Mesendoderm (in vitro differentiated cells): ENCODE measurements at places on chromosomes 7 and 10.

- H3K4me1 ChIP-seq = no peaks in the 10 kb centered on the region
- no peaks in the 10 kb centered on the region for H3K36me3 ChIP-seq
- H3K27ac ChIP-seq = no peak overlapping the region
- H3K4me3 ChIP-seq = no peak overlapping the region
Measured at GRCh38 chr7:92817398-92817797, 19.0 kb downstream of the CDK6 start.

DNA sequence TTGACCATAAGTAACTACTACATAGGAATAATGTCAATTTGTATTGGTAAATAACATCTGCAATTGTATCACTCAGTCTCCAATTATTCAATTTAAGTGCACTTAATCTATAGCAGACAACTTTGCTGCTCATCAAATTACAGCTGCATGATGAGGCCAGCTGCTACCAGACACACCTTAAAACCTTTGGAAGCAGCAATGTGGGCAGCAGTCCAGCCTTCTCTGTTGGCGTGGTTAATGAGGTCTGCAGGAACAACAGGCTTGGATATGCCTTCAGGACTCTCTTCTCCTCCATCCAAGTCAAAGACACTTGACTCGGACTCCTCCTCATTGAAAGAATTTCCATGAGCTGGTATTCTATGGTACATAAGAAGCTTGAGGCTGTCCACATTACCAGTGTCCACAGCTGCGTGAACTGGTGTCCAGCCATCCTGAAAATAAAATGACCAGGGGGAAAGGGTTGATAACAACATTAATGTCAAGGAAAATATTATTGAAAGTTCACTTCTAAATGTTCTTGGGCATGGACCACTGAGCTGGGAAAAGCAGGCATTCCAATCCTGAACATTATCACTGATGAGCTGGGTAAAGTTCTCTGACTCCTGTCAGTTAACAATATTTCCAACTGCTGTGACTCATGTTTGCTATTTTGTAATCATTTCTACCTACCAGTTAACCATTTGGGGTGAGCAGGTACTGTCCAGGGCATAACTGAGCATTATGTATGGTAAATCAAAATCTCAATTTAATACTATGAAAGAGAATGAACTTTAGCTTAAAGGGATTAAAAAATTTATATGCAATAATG lies 95.7 kb downstream of the CTTNBP2 start:
- H3K27ac ChIP-seq = no peak overlapping the region
- H3K36me3 ChIP-seq = no peaks in the 10 kb centered on the region
- no peak for DNase-seq
- no peaks in the 10 kb centered on the region for H3K4me1 ChIP-seq
- H3K4me3 ChIP-seq = no peak overlapping the region

GRCh38 chr7:98348726-98349474 lies 52.0 kb downstream of the BAIAP2L1 start:
- no peaks in the 10 kb centered on the region for H3K36me3 ChIP-seq
- DNase-seq = no peak
- no peak overlapping the region for H3K4me3 ChIP-seq
- no peak overlapping the region for H3K27ac ChIP-seq
- no peaks in the 10 kb centered on the region for H3K4me1 ChIP-seq
- H3K27me3 ChIP-seq = no peaks in the 10 kb centered on the region

- H3K36me3 ChIP-seq = no peaks in the 10 kb centered on the region
- H3K4me1 ChIP-seq = peaks cover 2% of the 10 kb centered on the region
- H3K4me3 ChIP-seq = no peak overlapping the region
- no peaks in the 10 kb centered on the region for H3K27me3 ChIP-seq
- DNase-seq = no peak
Measured at GRCh38 chr7:20030915-20031362, 186.2 kb downstream of the MACC1 start.

DNA sequence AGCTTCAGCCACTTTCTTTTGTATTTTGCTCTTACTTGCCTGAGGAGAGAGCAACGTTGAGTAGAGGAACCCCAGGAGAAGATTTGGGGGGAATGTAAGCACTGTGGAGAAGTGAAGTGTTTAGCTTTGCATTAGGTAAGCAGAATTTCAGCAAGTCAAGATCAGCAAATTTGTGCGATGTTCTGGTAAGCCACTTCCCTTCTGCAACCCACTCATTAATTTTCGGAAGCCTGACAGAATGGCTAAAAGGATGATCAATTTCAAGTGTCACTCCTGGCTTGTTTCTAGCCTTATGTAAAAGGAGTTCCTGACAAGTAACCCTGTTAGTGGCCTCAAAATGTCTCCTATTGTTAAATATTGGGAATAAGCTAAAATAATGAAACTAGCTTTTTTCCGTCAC lies 48.5 kb upstream of the NXPH1 start:
- no peaks in the 10 kb centered on the region for H3K27me3 ChIP-seq
- no peak for DNase-seq
- no peak overlapping the region for H3K27ac ChIP-seq
- no peak overlapping the region for H3K4me3 ChIP-seq

DNA sequence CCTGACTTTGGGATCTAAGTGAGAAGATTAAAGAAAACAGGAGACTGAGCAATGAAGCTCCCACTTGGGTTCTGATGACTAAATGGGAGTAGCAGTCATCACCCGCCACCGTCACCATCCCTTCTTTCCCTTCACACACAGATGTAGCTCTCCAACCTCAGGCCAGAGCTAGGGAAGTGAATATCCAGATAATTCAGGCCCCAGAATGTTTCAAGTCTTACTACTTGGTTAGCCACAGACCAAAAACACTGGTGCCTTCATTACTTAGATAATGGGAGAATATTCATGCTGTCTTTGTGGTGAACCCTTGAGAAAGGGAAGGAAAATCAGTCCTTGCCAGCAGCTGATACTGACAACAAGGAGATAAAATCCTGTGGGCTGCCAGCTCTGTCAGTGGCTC lies 100.7 kb downstream of the OSBPL3 start:
- no peak overlapping the region for H3K4me3 ChIP-seq
- H3K36me3 ChIP-seq = no peaks in the 10 kb centered on the region

DNA sequence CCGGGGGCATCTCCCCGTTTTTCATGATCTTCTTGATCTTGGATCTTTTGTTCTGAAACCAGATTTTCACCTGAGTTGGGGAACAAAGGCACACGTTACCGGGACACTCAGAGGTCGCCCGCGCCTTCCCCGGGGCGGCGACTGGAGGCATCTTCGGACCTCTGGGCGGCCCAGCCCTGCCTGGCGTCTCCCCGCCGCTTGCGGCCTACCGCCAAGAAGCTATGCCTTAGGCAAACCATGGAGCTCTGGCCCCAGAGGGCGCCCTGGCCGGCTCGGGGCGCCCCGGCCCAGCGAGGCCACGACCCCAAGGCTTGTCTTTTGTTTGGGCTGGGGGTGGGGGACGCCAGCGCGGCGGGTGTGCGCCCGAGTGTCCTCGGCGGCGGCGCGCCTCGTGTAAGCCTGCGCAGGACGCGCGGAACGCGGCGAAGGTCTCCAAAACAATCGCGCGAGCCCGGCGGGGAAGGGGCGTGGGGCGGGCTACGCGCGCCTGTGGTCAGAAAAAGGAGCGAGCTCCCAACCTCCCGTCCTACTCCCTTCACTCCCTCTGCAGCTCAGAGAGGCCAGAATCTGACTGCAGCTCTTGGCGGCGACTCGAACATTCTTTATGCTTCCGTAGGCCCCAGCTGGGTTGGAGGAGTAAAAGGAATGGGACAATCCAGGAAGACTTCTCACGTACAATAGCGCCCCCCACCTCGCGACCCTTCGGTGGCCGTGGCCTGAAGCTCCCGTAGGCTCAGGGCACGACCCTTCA lies 3.5 kb downstream of the DLX5 start:
- no peaks in the 10 kb centered on the region for H3K36me3 ChIP-seq
- H3K27ac ChIP-seq = no peak overlapping the region
- H3K4me1 ChIP-seq = peaks cover 12% of the 10 kb centered on the region
- H3K4me3 ChIP-seq = no peak overlapping the region
- peaks cover 46% of the 10 kb centered on the region for H3K27me3 ChIP-seq
- peak; percentile 84 for DNase-seq

DNA sequence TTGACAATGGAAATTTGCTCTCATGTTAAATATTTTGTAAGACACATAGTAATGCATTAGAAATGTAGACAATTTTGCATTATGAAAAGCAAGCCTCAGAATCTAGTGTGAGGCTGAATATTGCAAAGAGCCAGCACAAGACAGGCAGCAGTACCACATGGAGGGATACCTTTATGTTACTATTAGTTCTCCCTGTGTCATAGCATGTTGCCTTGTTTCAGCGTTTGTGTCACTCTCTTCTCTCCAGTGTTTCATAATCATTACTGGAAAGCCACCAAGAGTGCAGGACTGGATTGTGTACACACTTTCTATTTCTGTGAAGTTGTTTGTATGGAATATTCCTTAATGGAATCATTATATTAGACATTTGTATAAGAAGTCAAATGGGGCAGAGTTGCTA lies 8.5 kb downstream of the AHR start:
- H3K27ac ChIP-seq = no peak overlapping the region
- no peak overlapping the region for H3K4me3 ChIP-seq
- DNase-seq = no peak
- H3K36me3 ChIP-seq = no peaks in the 10 kb centered on the region

- H3K4me3 ChIP-seq = no peak overlapping the region
- no peak for DNase-seq
- no peak overlapping the region for H3K27ac ChIP-seq
- H3K4me1 ChIP-seq = no peaks in the 10 kb centered on the region
Measured at GRCh38 chr10:34710391-34710751, 104.7 kb downstream of the PARD3 start.

DNA sequence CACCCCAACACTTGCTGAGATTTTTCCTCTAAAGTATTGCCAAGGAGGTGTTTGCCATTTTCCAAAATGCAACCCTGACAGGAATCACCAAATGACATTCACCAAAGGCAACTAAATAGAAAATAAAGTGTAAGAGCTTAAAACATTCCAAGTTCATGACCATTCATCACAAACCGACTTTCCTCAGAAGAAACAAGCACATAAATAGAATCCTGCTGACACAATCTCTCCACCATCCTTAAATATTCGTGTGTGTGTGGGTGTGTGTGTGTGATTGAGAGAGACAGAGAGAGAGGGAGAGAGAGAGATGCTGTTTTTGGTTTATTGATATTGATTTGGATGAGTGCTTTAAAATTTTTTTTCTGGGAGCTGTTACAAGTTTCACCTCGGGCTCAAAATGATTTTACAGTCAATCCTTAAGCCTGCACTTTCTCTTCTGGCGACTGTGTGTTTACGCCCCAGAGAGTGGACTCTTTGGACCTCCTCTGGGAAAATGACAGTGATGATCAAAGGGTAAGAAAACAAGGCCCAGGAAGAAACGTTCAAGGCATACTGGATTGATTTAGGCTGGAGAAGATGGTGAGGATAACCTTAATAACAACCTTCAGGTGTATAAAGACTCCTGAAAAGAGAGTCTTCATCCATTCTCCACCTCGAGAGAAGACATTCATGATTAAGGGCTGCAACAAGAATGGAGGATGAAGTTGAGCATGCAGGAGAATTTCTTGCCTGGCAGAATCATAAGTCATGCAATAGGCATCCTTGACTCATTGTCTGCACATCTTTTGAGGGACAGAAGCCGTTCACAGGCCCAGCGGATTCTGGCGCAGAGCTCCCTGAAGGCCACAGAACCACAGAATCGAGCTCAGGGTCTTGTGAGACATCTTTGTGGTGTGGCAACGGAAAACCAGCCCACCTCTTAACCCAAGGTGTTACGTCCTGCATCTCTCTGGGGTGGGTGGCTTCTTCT lies 104.4 kb upstream of the FGFR2 start:
- no peak overlapping the region for H3K27ac ChIP-seq
- no peaks in the 10 kb centered on the region for H3K27me3 ChIP-seq
- H3K4me1 ChIP-seq = no peaks in the 10 kb centered on the region

- H3K27ac ChIP-seq = no peak overlapping the region
- no peaks in the 10 kb centered on the region for H3K36me3 ChIP-seq
- H3K4me1 ChIP-seq = no peaks in the 10 kb centered on the region
- no peak for DNase-seq
- H3K27me3 ChIP-seq = no peaks in the 10 kb centered on the region
Measured at GRCh38 chr7:366161-366803, 76.3 kb downstream of the FOXL3 start.

DNA sequence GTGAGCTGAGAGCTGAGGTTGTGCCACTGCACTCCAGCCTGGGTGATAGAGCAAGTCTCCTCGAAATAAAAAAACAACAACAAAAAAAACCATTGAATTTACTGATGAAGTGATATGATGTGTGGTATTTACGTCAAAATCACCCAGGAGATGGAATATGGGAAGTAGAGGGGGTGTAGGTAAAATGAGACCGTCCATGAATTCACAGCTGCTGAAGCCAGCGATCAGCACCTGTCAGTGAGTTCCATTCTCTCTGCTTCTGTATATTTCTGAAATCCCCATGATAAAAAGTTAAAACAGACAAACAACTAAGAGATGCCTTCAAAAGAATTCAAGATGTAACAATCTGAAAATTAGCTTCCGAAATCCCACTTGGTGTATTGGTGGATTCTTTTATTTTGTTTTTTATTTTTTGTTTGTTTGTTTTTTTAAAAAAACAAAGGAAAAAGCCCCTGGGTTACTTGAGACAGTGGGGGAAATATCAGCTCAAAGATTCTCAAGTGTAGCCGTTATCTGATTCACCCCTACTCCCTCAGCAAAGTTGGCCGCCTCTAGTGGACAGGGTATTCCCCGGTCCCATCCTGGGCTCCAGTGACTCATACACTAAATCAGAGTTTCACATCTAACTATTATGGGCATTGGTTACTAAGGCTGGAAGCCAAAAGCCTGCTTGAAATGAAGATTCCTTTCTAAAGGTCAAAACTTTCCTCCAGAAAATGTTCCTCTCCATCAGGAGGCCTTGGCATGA lies 76.4 kb downstream of the MAP3K8 start:
- H3K27me3 ChIP-seq = no peaks in the 10 kb centered on the region
- H3K27ac ChIP-seq = no peak overlapping the region
- H3K36me3 ChIP-seq = no peaks in the 10 kb centered on the region
- no peak for DNase-seq

GRCh38 chr7:38585572-38586354 lies 45.4 kb downstream of the AMPH start:
- H3K36me3 ChIP-seq = no peaks in the 10 kb centered on the region
- H3K27me3 ChIP-seq = no peaks in the 10 kb centered on the region
- H3K4me1 ChIP-seq = no peaks in the 10 kb centered on the region
- no peak overlapping the region for H3K27ac ChIP-seq

DNA sequence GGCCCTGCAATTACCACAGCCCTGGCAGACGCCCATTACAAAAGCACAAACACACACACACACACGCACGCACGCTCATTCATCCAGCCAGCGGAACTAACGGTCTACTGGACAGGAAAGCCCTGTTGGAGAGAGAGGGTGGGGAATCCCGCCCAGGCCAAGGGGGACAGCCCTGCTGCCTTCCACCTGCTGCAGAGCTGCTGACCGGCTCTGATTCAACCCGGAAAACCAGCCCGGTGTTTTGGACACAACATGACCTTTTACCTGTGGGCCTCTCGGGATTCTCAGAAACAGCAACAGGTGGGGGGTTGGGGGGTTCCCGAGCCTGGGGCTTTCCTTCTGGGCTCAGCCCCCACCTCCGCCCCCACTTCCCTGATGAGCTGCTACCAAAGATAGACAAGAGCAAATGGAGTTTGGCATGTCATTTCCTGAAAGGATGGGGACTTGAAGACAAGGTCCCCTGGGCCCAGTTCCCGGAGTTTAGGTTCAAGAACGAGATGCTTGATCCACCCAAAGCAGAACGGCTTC lies 18.5 kb upstream of the SERPINE1 start:
- no peak overlapping the region for H3K27ac ChIP-seq
- H3K4me3 ChIP-seq = no peak overlapping the region
- H3K36me3 ChIP-seq = no peaks in the 10 kb centered on the region

- no peak overlapping the region for H3K27ac ChIP-seq
- H3K4me1 ChIP-seq = no peaks in the 10 kb centered on the region
- H3K27me3 ChIP-seq = no peaks in the 10 kb centered on the region
- H3K4me3 ChIP-seq = no peak overlapping the region
Measured at GRCh38 chr10:110619514-110620397, 24.4 kb upstream of the RBM20 start.

- H3K27me3 ChIP-seq = no peaks in the 10 kb centered on the region
- peak; percentile 91 for DNase-seq
- peak within 1 kb of the TSS; percentile 87 for H3K27ac ChIP-seq
Measured at GRCh38 chr10:15168291-15168785, at the start of gene NMT2. Gene NMT2 (minus strand): TSS chr10:15168693. CDS start chr10:15168612, 81 bp downstream.
